GF-D8 (cell line): ENCODE measurements at places on chromosomes 12 and 14.

DNA sequence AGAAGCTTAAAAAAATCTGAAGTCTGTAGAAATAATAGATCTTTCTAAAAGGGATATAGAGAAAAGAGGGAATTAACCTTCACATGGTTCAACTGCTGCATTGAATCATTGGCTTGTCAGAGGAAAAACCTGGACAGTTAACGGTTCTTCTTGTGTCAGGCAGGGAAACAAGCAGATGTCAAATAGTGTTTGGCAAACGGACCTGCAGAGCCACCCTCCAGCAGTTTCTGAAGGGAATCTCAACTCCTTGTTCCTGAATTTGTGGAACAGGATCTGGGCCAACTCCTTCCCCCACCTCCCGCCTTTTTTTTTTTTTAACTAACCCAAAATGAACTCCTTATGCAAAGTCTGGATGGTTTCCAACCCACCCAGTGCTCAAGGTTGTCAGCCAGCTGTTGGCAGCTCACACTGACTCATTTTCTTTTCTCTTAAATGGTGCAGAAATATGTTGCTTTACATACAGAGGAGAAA lies 187.3 kb downstream of the CAND1 start:
- no peak for DNase-seq

GRCh38 chr12:59763835-59764234 lies 168.0 kb downstream of the SLC16A7 start:
- DNase-seq = no peak

GRCh38 chr12:1830981-1831963 lies 10.9 kb downstream of the LRTM2 start:
- DNase-seq = no peak

DNA sequence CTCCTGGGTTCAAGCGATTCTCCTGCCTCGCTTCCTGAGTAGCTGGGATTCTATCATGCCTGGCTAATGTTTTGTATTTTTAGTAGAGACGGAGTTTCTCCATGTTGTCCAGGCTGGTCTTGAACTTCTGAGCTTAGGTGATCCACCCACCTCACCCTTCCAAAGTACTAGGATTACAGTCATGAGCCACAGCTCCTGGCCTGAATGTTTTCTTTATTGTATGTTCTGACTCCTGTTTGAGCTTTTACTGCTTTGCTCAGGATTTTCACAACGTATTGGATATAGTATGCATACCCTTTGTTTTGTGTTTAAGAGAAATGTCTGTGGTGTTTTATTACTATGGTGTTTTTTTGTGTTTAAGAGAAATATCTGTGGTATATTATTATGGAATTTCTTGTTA lies 37.2 kb downstream of the ATF7IP start:
- DNase-seq = no peak

GRCh38 chr14:99736603-99737371 lies 52.7 kb downstream of the CYP46A1 start:
- DNase-seq = no peak

- DNase-seq = no peak
These were observed 26.8 kb upstream of the IL22 start for GRCh38 chr12:68280240-68280639.

- no peak for DNase-seq
These were observed 312.3 kb upstream of the DIO2 start for GRCh38 chr14:80523518-80524117.

- no peak for DNase-seq
These were observed 7.6 kb downstream of the POP5 start for GRCh38 chr12:120573560-120573959.

DNA sequence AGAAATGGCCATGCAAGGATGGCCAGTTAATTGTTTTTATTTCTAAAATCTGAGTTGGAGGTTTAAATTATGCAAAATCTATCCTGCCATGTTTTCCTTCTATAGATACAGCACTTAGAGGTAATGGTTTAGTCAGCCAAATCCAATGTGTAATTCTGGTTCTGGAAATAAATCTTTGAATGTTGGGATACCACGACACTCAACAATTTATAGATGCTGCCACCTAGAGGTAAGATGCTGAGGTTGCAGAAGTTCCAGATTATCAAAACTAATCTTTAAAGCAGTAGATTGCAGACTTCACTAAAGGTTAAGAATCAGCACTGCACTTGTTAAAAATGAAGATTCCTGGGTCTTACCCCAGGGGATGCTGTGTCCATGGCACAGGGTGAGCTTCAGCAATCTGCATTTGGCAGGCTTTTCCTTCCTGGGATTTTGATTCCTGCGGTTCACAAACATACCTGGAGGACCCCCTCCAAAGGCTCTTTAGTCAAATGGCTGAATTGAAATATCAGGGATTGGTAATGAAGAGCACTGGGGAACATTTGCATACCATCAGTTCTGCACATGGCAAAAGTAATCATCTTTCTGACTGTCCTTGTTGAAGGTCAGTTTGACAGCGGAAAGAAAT lies 53.4 kb upstream of the ANO4 start:
- DNase-seq = no peak

DNA sequence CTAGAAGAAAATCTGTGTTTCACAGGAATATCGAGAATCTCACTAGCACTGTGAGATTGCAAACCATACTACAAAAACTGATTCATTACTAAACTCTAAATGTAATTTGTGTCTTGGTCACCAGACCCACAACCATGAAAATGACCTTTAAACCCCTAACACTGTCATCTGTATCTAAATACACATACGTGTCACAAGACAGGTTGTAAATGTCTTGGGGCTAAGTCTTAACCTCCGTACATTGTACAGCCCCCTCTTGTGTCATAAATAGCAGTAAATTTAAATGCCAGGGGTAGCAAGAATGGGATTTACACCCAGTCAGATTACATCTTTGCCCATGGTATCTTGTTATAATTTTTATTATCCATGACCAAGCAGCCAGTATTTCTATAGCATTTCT lies 117.3 kb downstream of the GPR135 start:
- DNase-seq = no peak

- no peak for DNase-seq
These were observed 218.8 kb downstream of the LRIG3 start for GRCh38 chr12:58701536-58701935.

GRCh38 chr12:5498076-5498475 lies 66.2 kb downstream of the NTF3 start:
- DNase-seq = no peak

- DNase-seq = no peak
These were observed 278.8 kb downstream of the ZFP36L1 start for GRCh38 chr14:68513838-68514607.

DNA sequence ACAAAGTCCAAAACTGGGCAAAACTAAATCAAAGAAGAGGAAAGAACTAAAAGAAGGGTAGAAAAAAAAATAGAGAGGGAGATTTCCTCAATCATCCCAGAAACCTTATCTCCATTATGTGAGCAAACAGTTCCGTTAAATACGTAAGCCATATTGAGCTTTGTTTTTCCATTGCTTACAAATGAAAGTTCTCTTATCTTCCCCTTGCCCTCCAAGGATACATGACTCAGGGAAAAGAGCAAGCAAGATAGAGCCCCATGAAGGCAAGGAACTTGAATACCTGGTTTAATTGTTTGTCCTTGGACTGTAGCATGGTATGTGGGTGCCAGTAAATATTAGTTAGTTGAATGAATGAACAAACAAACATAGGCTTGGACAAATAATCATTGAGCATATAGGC lies 126.8 kb upstream of the USP15 start:
- no peak for DNase-seq

- no peak for DNase-seq
These were observed 18.7 kb downstream of the PRKD1 start for GRCh38 chr14:29908652-29909577.

DNA sequence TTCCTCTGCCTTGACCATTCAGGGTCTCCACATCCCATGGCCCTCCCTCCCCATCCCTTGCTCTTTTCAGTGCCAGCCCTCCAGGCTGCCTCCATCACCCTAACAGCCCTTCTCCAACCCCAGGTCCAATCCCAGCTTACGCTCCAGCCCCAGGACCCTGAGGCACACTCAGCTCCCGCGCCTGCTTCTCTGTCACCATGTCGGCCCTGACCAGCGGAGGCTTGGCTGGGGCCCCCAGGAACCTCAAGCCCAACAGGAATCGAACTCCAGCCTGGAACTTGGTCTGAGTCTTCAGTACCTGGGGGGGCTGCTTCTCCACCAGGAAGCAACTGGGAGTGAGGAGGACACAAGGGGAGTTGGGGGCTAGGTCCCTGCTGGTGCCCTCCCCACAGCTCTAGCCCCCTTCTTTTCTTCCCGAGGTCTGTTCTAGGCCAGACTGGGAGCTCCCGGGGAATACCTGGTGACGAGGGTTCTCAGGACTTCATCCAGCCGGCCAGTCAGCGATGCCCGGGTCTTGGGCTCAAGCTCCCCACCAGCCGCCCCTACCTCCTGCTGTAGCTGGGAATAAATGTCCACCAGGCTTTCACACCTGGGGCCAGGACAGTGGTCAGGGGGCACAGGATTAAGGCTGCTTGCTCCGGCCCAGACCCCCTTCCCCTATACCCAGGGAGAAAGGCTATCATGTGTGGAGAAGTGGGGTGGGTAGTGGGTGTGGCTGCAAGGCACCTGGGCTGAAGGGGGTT lies 6.0 kb downstream of the STAT6 start:
- DNase-seq = no peak

- peak; percentile 23 for DNase-seq
These were observed 7.6 kb upstream of the EXD2 start for GRCh38 chr14:69183735-69184134.

GRCh38 chr14:49191380-49191779 lies 394.8 kb downstream of the RPS29 start:
- DNase-seq = no peak

GRCh38 chr14:45699471-45699870 lies 446.5 kb upstream of the MIS18BP1 start:
- DNase-seq = no peak
